RWPE2 (cell line): ENCODE measurements at places on chromosomes 4 and X.
A peak's percentile ranks its signal among the peaks of the same experiment; 100 is the strongest.

DNA sequence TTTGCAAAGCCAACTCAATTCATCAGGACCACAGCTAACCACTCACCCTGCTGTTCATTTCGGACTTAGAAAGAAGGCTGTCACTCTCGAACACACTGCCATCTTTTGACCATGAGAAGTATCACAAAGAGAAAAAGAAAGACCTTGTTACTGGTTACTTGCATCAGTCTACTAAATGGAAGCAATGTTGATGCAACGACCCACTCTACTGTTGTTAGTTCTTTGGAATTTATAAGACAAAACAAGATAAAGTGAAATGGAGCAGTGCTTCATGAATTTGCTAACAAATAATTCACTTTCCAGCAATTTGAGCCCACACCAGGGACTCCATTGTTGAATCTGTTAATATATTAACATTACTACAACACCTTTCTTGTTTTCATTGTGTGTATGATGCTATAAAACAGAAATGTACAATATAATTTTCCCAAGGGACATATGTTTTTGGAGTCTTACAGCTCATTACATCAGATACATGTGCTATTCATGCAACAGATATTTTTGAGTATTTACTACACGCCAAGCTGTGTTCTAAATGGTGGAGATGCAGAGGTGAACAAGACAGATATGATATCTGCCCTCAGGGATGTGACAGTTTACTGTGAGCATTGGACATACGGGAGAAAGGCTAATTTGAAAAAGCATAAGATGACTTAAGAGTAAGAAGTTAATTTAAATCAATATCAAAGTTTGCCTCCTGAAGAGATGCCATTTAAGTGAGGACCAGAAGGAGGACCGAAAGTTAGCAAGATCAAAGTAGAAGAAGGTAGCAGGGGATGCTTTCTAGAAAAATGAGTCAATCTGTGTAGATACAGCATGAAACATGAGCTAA is 87.2 kb downstream of the AREG start:
- H3K27ac ChIP-seq, result no peak overlapping the region
- no peak for DNase-seq
- no peaks in the 10 kb centered on the region for H3K27me3 ChIP-seq

DNA sequence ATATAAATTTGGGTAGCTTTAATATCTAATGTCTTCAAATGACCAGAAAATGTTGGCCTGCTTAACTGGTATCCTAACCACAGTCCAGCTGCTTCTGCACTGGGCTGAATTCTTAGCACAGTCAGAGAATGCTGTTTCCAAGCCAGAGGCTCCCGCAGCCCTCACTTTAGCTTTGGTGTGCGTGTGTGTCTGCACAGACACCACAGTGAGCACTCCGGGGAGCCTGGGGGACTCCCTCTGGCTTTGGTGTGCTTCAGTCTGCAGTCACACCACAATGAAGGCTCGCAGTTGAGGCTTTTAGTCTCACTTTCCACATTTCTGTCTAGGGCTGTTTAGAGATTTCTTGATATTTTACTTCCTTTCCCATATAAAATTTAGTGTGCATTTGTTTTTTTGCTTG is 53.6 kb downstream of the APOO start:
- DNase-seq, result no peak
- no peaks in the 10 kb centered on the region for H3K36me3 ChIP-seq
- H3K4me1 ChIP-seq, result no peaks in the 10 kb centered on the region

DNA sequence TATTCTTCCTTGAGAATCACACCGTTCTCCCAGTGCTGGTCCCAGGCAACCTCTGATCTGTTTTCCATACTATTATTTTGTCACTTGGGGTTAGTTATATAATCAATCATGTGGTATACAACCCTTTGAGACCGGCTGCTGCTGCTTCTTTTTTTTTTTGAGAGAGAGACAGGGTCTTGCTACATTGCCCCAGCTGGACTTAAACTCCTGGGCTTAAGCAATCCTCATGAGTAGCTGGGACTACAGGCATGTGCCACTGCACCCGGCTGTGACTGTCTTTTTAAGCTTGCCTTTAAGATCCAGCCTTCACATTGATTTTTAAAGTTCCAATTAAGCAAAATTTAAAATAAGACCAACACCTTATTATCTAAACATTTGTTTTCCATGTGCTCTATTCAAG is 86.7 kb upstream of the EXOC1L start:
- H3K4me3 ChIP-seq, result no peak overlapping the region
- DNase-seq, result no peak
- no peak overlapping the region for H3K27ac ChIP-seq
- H3K27me3 ChIP-seq, result no peaks in the 10 kb centered on the region

GRCh38 chr4:40506066-40506465 is 123.6 kb downstream of the RBM47 start:
- H3K4me1 ChIP-seq, result peaks cover 11% of the 10 kb centered on the region
- H3K27me3 ChIP-seq, result no peaks in the 10 kb centered on the region
- H3K36me3 ChIP-seq, result no peaks in the 10 kb centered on the region
- no peak overlapping the region for H3K27ac ChIP-seq
- no peak overlapping the region for H3K4me3 ChIP-seq
- no peak for DNase-seq

- no peaks in the 10 kb centered on the region for H3K4me1 ChIP-seq
- H3K4me3 ChIP-seq, result no peak overlapping the region
- H3K36me3 ChIP-seq, result no peaks in the 10 kb centered on the region
- no peaks in the 10 kb centered on the region for H3K27me3 ChIP-seq
- no peak overlapping the region for H3K27ac ChIP-seq
Measured at GRCh38 chr4:94160774-94161173, 46.9 kb upstream of the SMARCAD1 start.

GRCh38 chr4:8906991-8907595 is 35.5 kb upstream of the HMX1 start:
- H3K4me1 ChIP-seq, result no peaks in the 10 kb centered on the region
- no peak overlapping the region for H3K27ac ChIP-seq
- DNase-seq, result peak; percentile 34
- H3K36me3 ChIP-seq, result no peaks in the 10 kb centered on the region
- H3K4me3 ChIP-seq, result no peak overlapping the region

DNA sequence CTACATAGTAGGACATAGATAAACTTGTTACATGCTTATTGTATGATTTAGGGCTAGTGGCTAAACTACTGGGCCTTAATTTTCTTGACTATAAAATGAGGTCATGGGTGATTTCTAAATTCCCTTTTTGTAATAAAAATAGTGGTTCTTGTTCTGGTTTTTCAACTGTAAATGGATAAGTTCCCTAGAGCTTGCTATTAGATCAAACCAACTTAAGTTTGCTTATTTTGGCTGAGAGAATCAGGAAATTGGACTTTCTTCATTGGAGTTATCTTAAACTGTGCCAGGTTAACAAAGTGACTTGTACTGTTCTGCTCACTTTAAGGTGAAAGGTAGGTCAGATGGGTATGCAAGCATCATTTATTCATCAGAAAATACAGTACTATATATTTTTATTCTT is 78.3 kb downstream of the PDLIM5 start:
- peaks cover 63% of the 10 kb centered on the region for H3K4me1 ChIP-seq
- H3K27me3 ChIP-seq, result no peaks in the 10 kb centered on the region
- no peak overlapping the region for H3K27ac ChIP-seq
- peaks cover 16% of the 10 kb centered on the region for H3K36me3 ChIP-seq

GRCh38 chrX:66045894-66046293 is 6.0 kb upstream of the VSIG4 start:
- H3K27ac ChIP-seq, result no peak overlapping the region
- H3K4me1 ChIP-seq, result no peaks in the 10 kb centered on the region
- H3K27me3 ChIP-seq, result no peaks in the 10 kb centered on the region
- H3K4me3 ChIP-seq, result no peak overlapping the region
- no peaks in the 10 kb centered on the region for H3K36me3 ChIP-seq
- no peak for DNase-seq

GRCh38 chr4:25783126-25783525 is 79.7 kb downstream of the SEL1L3 start:
- H3K4me3 ChIP-seq, result no peak overlapping the region
- DNase-seq, result no peak
- no peaks in the 10 kb centered on the region for H3K27me3 ChIP-seq
- peaks cover 7% of the 10 kb centered on the region for H3K4me1 ChIP-seq
- no peak overlapping the region for H3K27ac ChIP-seq

GRCh38 chrX:11953615-11954014 is 184.7 kb upstream of the FRMPD4 start:
- peak overlapping the region; percentile 86 for H3K27ac ChIP-seq
- no peaks in the 10 kb centered on the region for H3K36me3 ChIP-seq
- H3K27me3 ChIP-seq, result no peaks in the 10 kb centered on the region
- no peak for DNase-seq
- peaks cover 13% of the 10 kb centered on the region for H3K4me1 ChIP-seq
- H3K4me3 ChIP-seq, result no peak overlapping the region

- no peaks in the 10 kb centered on the region for H3K27me3 ChIP-seq
- no peaks in the 10 kb centered on the region for H3K4me1 ChIP-seq
- H3K4me3 ChIP-seq, result no peak overlapping the region
- DNase-seq, result no peak
- H3K36me3 ChIP-seq, result no peaks in the 10 kb centered on the region
Measured at GRCh38 chr4:79317711-79318110, 8.2 kb downstream of the NAA11 start.

DNA sequence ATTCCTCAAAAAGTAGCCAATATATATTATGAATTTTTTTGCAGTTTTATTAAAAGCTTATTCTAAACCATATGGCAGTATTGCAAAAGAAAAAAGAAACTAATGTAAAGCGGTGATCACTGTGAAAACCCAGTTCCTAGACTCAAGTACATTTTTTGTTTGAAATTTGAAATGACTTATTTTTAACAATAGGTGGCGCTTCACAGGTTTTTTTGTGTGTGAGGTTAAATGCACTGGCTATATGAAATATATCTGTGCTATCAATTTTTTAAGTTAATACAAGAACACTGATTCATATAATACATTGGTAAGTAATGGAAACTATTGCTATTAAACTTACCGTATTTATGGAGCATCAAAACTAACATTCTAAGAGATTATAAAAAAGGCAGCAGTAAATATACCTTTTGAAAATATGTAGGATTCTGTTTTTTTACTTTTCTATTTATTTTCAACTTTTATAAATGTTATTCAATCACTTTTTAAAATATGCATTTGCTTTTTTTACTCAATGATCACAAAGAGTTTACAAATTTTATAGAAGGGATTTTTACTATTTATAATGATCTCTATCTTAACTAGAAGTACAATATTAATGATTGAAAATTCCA is 5.6 kb upstream of the SPRY1 start:
- H3K36me3 ChIP-seq, result no peaks in the 10 kb centered on the region
- no peaks in the 10 kb centered on the region for H3K27me3 ChIP-seq
- DNase-seq, result no peak
- peaks cover 5% of the 10 kb centered on the region for H3K4me1 ChIP-seq
- H3K4me3 ChIP-seq, result no peak overlapping the region
- no peak overlapping the region for H3K27ac ChIP-seq

- H3K36me3 ChIP-seq, result no peaks in the 10 kb centered on the region
- no peak overlapping the region for H3K4me3 ChIP-seq
- no peak overlapping the region for H3K27ac ChIP-seq
Measured at GRCh38 chr4:16386711-16387320, 160.5 kb upstream of the TAPT1 start.

DNA sequence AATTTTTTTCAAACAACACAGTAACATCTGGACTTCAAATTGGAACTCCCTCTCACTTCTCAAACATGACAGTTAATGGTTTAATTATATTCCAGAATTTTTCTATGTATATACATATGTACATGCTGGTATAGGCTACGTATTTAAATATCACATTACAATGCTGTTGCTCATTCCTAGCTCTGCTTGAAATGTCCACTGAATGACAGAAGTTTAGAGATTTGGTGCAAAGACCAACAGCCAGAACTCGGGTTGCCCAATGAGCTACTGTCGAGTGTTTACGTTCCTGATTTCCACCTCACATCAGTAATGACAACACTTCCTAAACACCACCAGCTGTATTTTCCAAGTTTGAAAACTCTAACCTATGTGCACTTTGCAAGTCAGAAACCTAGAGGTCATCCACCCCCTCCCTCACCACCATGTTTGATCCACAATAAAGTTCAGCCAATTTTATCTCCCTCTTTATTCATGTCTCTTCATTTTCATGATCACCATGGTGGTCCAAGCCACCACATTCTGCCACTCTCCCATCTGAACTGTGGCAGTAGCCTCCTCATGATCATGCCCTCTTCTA is 49.3 kb upstream of the RPL34 start:
- no peaks in the 10 kb centered on the region for H3K4me1 ChIP-seq
- no peaks in the 10 kb centered on the region for H3K36me3 ChIP-seq
- no peak overlapping the region for H3K4me3 ChIP-seq
- H3K27me3 ChIP-seq, result no peaks in the 10 kb centered on the region
- no peak overlapping the region for H3K27ac ChIP-seq

GRCh38 chr4:108411836-108412235 is 208.5 kb upstream of the RPL34 start:
- H3K27ac ChIP-seq, result no peak overlapping the region
- no peaks in the 10 kb centered on the region for H3K27me3 ChIP-seq
- DNase-seq, result no peak
- no peaks in the 10 kb centered on the region for H3K36me3 ChIP-seq
- no peaks in the 10 kb centered on the region for H3K4me1 ChIP-seq

GRCh38 chr4:144223661-144224060 is 83.1 kb upstream of the GYPA start:
- H3K36me3 ChIP-seq, result no peaks in the 10 kb centered on the region
- H3K4me3 ChIP-seq, result no peak overlapping the region
- H3K27me3 ChIP-seq, result no peaks in the 10 kb centered on the region
- DNase-seq, result no peak
- H3K4me1 ChIP-seq, result no peaks in the 10 kb centered on the region

DNA sequence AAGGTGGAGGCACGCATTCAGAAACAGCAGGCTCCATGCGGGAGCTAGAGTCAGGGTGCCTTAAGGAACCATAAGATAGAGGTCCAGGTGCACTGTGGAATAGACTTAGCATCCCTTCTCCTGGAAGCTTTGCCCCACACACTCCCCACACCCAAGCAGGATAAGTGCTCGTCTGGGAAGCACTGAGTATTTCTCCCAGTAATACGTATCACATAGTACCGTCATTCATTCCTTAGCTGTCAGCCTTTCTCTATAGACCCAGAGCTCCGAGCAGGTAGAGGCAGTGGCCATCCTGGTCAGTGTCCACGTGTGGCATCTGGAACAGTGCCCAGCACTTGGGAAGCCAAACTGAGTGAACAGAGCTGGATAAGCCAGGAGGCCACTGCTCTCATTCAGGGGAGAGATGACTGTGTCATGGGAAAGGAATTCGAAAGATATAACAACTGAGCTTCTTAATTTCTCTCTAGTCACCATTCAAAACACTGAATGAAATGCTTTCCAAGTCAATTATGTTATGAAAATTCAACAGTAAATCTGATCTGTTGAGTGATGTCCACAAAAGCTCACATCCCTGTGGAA is 9.9 kb downstream of the APBB2 start:
- DNase-seq, result no peak
- peak overlapping the region; percentile 55 for H3K27ac ChIP-seq
- no peaks in the 10 kb centered on the region; the same call in 1 of the 2 replicates for H3K36me3 ChIP-seq
- no peak overlapping the region for H3K4me3 ChIP-seq
- peaks cover 56% of the 10 kb centered on the region for H3K4me1 ChIP-seq

DNA sequence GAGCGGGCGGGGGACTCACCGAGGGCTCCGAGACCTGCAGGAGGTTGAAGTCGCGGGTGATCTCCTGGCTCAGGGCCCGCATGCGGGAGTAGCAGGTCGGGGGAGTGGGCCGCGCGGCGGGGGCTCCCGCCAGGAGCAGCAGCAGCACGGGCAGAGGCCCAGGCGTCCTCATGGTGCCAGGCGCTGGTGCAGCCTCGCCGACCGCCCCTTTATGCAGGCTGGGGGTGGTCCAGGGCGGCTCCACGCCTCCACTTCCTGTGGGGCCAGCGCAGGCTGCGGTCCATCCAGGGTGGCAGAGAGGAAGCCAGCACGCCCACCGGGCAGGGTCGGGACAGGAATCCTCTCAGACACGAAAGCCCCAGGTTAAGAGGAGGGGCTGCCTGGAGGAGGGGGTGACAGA is at the start of gene CYTL1:
Gene CYTL1, minus strand, starts transcription at position 185 of the 400 bp plus-strand sequence. Its CDS starts 13 bp downstream, at position 172.
- no peak within 1 kb of the TSS for H3K27ac ChIP-seq
- DNase-seq, result no peak
- no peak within 1 kb of the TSS for H3K4me3 ChIP-seq
- H3K27me3 ChIP-seq, result peaks cover 23% of the 10 kb centered on the region
